AG20443 (cell line): ENCODE measurements at places on chromosomes 16 and 17.
A peak's percentile ranks its signal among the peaks of the same experiment; 100 is the strongest.

DNA sequence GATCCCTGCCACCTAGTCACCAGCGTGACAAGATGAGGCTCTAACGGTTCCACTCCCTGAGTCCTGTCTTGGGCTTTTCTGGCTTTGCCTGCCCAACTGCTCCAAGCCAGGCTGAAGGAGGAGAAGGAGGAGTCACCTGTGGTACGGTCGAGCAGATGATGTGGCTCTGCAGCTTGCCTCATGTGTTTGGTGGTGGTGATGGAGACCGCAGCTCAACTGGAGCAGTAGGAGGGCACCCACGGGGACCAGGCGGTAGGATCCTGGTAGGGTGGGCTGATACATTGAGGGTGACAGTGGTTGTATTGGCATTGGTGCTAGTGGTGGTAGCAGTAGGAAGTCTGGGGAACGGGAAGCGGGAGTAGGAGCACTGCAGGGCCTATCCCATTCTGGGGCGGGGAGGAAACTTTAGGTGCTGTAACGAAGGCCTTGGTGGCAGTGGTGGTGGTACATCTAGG is 202.8 kb upstream of the WSB1 start:
- no peak for DNase-seq

- DNase-seq = peak; percentile 94
Observed at GRCh38 chr17:29929533-29930408, at the start of gene SSH2. TSS of gene SSH2 (minus strand) at chr17:29930228. CDS start at chr17:29930000, 228 bp downstream.

GRCh38 chr17:231191-231965 is 49.9 kb upstream of the DOC2B start:
- DNase-seq = no peak

- DNase-seq = no peak
Observed at GRCh38 chr17:65756760-65757159, 195.3 kb upstream of the AXIN2 start.

DNA sequence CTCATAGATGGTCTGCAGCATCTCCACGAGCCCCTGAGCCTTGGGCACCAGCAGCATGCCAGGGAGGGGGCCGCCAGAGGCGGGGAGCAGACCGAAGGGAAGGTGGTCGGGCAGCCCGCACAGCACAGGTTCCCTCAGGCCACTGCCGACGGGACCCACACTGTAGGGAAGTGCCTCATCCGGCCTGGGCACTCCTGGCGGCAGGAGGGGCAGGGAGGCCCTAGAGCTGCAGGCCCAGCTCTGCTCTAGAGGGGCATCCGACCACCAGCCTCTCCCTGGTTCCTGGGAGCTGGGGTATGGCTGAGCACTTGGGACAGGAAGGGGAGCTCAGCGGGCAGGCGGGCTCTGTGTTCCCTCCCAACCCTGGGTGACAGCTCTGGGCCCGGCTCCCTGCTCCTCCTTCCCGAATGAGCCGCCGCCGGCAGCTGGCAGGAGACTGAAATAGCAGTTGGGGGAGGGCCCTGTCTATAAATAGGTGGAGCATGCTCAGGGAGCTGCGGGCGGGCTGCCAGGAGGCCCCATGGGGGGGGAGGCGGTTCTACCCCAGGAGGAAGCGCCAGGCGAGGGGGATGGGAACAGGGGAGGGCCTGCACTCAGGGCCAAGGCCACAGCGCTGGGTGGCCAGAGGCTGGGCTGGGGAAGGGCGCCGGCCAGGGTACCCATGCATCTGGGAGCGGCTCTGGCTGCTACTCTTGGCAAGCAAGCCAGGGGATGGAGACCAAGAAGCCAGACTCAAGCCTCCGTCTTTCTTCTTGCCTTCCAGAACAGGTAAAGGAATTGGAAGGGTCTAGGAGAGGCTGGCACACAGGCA is 12.4 kb downstream of the HDAC5 start:
- peak; percentile 92 for DNase-seq

DNA sequence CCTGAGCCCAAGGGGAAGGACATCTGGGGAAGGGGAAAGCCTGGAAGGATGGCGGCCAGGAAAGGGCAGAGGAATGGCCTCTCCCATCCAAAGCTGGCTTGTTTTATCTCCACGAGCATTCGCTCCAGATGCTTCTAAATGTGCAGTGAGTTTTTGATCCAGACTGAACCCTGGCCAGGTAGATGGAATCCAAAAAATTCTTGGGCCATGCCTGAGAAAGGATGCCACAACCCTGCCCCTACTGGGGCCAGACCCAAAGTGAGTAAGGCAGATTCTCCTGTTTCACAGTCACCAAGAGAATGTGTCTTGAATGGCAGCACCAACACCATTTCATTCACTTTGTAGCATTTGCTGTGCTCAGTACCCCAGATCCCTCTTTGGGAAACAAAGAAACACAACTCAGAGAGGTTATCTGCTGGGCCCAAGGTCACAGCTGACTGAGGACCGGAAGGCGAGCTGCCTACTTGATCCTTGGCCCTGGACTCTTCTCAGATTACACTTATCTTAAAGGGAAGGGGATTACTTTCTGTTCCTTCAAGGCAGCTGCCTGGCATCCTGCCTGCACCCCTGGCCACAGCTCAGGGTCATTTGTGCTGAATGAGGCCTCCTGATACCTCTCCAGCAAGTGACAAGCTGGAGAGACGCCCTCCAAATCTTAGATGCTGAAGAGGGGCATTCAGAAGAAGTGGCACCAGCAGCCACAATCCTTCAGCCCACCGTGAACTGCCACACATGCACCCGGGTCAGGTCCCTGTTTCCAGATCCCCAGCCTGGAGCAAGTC is 3.6 kb downstream of the LRRC75A start:
- no peak for DNase-seq

GRCh38 chr17:1197781-1198490 is 18.2 kb upstream of the ABR start:
- no peak for DNase-seq

DNA sequence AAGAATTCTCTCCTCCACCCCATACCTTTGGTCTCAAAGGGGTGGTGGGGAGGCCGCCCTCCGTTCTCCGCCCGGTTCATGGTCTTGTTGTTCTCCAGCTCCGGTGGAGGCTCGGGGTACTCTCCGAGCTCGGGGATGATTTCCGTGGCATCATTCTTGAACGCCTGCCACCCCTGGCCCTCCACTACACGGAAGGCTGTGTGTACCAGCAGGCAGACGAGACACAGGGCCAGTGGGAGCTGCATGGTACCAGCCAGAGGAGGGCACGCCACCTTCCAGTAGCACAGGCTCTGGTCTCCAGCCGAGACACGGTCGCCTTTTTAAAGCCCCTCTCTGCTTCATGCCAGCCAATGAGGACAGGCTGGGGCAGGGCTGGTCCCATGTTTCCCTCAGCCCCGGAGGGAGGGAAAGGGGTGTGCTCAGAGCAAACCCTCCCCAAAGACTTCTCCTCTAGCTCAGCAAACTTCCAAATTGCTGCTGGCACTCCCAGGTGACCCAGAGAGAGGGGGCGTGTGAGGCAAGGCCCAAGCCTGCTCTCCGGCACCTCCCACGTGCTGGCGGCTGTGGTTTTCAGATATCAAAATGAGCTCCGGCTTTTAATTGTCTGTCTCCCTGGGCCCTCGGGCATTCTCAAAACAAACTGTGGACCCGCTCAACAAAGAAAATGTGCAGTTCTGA is at the start of gene SOST:
Gene SOST, minus strand, starts transcription at position 295 of the 678 bp plus-strand sequence. Its CDS starts 50 bp downstream, at position 245.
- DNase-seq = no peak

DNA sequence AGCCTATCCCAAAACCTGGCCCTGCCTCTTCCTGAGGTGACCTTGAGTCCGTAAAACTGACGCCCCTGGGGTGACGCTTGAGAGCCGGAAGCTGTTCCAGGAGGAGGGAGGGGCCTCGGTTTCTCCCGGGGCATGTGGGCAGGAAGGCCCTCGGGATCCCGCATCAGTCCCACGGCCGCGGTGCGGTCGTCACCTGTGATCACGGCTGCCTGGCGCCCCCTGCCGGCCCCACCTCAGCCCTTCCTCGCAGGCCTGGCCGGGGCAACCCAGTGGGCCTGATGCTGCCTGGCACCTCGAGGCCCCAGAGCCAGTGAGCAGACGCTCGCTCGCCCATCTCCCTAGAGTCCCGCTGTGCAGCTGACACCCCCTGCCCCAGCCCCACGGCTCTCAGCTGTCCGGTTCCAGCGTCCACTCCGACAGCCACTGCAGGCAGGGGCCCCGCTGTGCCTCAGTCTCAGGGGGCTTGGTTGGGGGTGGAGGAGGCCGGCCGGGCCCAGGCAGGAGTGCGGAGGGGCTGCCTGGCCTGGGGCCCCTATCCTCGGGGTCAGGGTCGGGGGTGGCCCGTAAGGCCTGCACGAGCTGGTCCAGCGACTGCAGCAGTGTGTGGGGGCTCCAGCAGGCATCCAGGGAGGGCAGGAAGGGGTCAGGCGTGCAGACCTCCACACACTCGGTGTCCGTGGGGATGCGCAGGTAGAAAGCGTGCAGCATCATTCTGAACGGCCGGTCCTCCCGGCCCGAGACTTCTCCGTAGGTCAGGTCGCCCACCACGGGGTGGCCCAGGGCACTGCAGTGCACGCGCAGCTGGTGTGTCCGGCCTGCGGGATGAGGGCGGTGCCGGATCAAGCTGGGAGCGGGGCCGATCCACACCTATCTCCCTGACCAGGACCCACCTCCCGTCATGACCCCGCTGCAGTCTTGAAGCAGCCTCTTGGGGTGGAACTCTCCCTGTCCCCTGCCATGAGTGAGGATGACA is 2.3 kb downstream of the RPUSD1 start:
- peak; percentile 79 for DNase-seq

- no peak for DNase-seq
Observed at GRCh38 chr17:79410681-79411080, 200.2 kb downstream of the RBFOX3 start.

- DNase-seq = peak; percentile 51
Observed at GRCh38 chr16:83954577-83955016, 1.6 kb downstream of the OSGIN1 start.

DNA sequence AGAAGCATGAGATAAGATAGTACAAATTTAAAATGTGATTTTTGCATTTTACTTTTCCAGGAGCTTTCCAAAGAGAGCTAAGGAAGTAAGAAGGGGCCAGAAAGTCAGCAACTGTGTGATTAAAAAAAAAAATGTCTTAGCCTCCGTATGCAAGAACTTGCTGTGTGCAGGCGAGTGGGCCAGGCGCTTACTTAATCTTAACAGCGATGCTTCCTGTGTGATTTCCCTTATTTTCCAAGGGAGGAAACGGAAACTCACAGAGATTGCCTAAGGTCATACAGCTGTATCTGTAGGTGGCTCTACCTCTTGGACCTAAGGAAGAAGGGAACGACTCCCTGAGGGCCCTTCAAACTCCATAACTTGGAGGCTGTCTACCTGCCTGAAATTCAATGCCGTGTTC is 11.1 kb downstream of the HS3ST3B1 start:
- no peak for DNase-seq

DNA sequence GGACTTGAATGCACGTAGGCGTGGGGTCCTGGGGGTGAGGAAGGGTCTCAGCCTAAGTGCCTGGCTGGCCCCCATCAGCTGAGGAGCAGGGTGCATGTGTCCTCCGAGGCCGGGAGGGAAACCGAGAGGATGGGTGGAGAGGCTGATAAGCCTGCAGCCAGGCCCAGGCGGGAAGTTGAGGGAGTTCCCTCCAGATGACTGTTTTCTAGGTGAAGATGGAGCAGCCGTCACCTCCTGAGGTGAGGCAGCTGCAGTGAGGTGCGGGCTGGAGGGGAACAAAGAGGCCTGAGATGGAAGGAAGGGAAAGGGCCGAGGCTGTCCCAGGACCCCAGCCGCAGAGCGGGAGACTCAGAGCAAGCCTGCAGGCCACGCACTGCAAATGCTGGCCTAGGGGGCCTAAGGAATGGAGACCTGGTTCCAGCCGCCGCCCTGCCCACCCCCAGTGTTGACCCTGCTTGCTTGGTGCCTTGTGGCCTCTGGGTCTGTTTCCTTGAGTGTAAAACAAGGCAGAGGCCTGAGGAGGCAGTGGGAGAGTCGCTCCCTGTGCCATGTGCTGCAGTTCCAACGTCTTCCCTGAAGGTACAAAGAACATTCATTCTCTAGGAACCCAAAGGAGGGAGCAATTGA is 3.0 kb downstream of the PECAM1 start:
- DNase-seq = no peak

DNA sequence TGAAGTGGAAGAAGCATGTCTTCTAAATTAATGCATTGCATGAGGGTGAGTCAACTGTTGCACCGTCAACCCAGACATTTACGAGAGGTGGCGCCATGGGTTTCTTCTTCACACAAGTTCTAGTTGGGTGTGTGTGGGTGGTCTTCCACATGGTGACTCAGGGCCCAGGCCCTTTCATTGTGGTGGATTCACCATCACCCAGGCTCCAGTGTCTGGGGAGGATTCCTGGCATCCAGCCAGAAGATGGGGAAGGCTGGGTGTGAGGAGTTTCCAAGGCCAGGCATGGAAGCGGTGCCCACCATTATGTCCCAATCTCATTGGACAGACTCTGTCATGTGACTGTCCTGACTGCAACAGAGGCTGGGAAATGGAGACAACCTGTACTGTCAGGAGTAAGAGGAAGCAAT is 21.4 kb upstream of the JPH3 start:
- DNase-seq = no peak

GRCh38 chr17:151886-152859 is 14.8 kb downstream of the SCGB1C2 start:
- DNase-seq = no peak

- no peak for DNase-seq
Observed at GRCh38 chr17:40425741-40426140, 8.0 kb upstream of the TOP2A start.

DNA sequence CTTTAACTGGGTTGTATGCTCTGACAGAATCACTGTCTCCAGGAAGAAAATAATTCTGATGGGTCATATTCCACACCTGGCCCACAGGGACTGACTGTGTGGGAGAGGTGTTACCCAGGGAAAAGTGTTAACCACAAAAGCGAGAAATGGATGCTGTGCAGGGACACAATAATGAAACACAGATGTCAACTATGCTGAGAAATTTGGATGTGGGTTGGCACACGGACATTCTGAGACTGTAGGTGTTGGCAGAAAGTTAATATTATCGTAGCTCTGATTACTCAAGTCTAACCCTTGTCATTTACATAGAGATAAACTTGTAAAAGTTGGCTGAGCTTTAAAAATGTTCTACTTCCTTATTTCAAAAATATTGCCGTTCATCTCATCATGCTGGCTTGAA is 19.6 kb downstream of the TMC5 start:
- DNase-seq = no peak

GRCh38 chr17:13749891-13750235 is 148.1 kb upstream of the HS3ST3A1 start:
- no peak for DNase-seq

DNA sequence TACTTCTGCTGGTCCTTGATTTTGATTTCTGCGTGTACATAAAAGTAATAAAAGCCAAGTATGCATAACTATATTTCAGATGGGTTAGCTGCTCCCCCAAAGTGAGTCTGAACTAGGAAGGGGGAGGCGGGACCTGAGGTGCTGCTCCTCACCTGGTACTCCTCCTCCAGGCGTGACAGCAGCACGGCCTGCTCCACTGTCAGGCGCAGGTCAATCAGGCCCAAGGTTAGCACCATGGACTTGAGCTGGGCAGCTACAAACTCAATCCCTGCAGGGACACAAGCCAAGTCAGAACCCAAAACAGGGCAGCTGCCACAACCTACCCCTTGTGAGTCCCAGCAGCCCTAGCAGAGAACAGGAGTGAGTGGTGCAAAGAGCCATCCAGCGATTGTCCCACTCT is 18.0 kb downstream of the ATPAF2 start:
- DNase-seq = no peak
